Left cardiac atrium (tissue), 4 donors: ENCODE measurements at places on chromosomes 3 and 15. TPM values are rescaled to one million over a fixed set of nuclear protein-coding genes. Genes with fewer than 3 reads are reported as not detected.

Gene CHRNA3
- total RNA-seq: 0.06 TPM

Gene OIP5
- 0.41 TPM for total RNA-seq

Gene DNAH12
- 0.03 TPM for total RNA-seq

- peak; percentile 24 for DNase-seq
Observed at GRCh38 chr3:114758831-114759699, 388.0 kb downstream of the ZBTB20 start.

DNA sequence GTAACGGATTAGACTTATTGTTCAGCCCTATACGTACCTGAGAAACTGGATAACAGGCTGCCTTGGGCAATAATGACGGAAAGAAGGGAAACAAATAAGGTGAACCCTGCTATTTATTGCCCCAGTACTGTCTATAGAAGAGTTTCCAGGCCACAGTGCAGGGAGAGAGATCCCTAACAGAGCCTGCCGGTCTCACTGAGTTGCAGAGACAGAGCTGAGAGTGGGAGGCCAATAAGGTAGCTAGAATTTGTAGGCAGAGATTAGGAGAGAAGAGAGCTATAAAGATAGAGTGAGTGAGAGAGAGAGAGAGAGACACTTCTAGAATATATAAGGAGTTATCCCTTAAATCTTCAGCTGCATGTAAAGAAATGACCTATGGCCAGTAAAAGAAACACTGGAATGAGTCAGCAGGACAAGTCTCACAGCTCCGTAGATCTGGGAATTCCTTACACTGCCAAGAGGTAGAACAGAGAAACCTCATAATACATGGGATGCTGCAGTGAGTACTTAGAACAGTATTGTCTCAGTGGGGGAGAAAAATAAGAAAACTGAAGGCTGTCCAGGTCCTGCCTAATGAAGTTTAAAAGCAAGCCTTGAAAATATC, 51.8 kb downstream of the ST3GAL6 start:
- no peak for DNase-seq

DNA sequence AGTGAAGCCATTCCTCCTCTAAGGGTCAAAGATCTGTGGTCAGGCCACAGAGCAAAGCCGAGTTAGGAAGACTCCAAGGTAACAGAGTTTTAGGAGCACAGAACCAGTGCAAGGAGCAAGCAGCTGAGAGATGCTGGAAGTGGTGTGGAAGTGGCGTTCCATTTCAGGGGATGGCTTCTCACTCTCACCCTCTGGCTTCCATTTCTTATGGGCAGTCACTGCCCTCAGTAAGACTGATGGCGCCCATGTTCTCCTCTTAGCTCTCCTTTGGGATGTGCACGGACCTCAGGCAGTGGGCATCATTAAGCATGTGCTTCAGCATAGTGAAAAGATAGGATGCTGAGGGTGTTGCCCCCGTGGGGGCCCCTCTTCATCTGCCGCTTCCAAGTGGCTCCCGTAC, 90.3 kb downstream of the ASB7 start:
- no peak for DNase-seq

- peak; percentile 71 for DNase-seq
Observed at GRCh38 chr15:66679657-66680108, 22.4 kb upstream of the SMAD6 start.

GRCh38 chr15:93985176-93985575, 246.2 kb upstream of the MCTP2 start:
- no peak for DNase-seq

GRCh38 chr3:27589795-27590194, 105.6 kb upstream of the SLC4A7 start:
- no peak for DNase-seq

DNA sequence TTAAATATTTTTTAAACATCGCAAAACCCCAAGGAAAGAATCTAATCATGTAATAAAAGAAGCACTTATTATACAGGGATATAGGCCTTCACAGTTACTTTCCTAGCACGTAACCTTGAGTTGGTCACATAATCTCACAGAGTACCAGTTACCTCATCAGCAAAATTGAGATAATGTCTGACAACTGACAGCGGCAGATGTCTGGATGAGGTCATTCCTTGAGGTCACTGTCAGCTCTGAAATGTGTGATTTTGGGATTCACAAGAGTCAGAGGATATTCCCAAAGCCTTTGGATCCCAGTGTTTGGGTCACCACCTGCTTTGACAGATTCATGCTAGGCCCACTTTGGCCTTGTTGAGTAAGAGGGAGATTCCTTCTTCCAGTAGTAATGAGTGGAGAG, 151.4 kb upstream of the SEMA6D start:
- no peak for DNase-seq

DNA sequence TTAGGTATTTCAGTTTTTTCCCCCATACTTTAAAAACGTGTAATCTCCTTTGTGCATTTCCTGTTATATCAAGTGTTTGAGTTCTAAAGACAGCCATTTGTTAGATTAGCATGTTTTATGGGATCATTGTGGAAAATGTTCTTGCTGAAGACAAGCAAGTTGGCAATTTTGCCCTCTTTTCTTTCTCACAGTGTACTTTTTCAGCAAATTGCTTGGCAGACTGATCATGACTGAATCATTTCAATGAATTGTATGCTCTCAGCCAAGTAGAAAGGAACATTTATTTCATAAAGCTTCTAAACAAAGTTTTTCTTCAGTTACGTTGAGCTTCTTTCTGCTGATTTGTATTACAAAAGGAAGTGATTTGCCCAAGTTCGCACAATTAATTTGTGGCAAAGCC, 51.6 kb downstream of the ATG7 start:
- no peak for DNase-seq

GRCh38 chr3:65748326-65748725, 290.4 kb downstream of the MAGI1 start:
- no peak for DNase-seq

DNA sequence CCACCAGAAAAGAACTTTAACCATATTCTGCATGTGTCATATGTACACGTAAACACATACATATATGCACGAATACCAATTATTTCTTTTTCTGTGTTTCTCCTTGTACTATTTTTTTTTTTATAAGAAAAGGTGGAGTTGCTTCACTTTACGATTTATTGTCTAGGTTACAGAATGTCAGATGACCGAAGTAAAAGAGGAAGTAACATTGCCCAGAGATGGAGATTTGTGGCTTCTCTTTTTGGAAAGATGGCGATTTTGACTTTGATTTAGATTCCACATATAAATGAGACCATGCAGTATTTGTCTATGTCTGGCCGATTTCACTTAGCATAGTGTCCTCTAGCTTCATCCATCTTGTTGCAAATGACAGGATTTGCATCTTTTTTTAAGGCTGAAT, 293.1 kb downstream of the SV2B start:
- DNase-seq: no peak
